ENCODE measurements at places on chromosomes 16 and 17.

DNA sequence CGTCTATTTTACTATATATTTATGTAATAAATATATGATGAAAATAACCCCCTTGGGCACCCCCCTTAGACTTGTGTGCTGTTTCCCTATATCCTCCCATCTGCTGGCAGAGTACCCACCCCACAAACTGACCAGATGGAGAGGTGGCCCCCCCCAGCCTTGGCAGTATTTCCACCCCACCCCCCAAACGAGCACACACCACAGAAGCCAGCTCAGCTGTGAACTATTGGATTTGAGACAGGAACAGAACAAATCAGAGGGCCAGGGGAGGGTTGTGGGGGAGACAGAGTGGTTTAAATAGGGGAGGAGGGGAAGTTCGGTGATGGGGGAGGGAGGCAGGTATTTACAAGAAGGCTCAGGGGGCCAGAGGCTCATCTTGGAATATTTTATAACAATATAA is 7.8 kb downstream of the NR1D1 start:
- DNase-seq: no peak

GRCh38 chr16:49148410-49148809 is 133.2 kb downstream of the CBLN1 start:
- DNase-seq: no peak

- DNase-seq: peak; percentile 86
Measured at GRCh38 chr16:88681084-88681680, 5.1 kb downstream of the SNAI3 start.

DNA sequence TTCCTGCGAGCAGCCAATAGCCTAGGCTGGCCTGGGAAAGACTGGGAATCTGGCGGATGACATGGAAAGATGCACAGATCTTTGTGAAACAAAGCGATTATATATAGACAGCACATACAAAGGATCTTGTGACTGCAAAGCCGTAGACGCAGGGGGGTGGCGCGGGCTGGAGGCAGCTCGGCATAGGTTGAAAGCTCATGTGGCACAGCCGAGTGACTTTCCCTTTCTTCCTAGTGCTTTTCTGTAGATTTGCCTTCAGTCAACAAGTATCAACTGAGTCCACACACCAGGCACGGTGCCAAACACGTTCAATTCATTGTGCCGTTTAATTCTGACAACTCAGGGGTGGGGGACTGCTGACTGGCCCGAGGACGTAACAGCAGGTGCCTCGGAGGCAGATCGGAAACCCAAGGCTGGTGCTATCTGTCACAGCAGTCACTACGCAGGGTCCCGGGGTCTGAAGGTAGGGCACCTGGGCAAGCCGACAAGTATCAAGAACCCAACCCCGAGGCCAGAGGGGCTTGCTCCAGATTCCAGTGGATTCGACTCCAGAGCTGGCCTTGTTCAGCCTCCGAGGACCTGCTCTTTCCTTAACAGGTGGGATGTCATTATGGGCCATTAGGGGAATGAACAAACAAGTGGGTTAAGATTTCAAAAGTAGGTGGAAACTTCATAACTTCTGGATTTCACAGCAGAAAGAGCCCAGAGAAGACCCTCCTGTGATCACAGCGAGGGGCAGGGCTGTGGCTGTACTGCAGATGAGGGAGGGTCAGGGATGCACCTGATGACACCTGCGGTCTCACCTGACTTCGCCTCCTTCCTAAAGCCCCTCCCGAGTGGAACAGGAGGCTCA is 5.9 kb downstream of the PAM16 start:
- DNase-seq: peak; percentile 76

GRCh38 chr16:9307446-9307845 is 216.0 kb downstream of the HAPSTR1 start:
- no peak for DNase-seq

Measured in DMS53 (cell line).